ENCODE measurements at places on chromosomes 2 and 18. TPM values are rescaled to one million over a fixed set of nuclear protein-coding genes. Genes with fewer than 3 reads are reported as not detected.

EVX2 gene
- total RNA-seq: not detected

CIB4 gene
- not detected for total RNA-seq

INHA gene
- total RNA-seq: 0.25 TPM

BCL2 gene
- 1.6 TPM for total RNA-seq

NAT8 gene
- total RNA-seq: not detected

GAL3ST2 gene
- not detected for total RNA-seq

HK2 gene
- total RNA-seq: 47.7 TPM

LIPG gene
- total RNA-seq: 0.40 TPM

ZSCAN30 gene
- total RNA-seq: 22.1 TPM

TACR1 gene
- not detected for total RNA-seq

TTC32 gene
- 4.8 TPM for total RNA-seq

AQP12B gene
- not detected for total RNA-seq

MGAT5 gene
- total RNA-seq: 28.5 TPM

PDE6D gene
- total RNA-seq: 16.4 TPM

ACSL3 gene
- 151 TPM for total RNA-seq

RNF144A gene
- total RNA-seq: 1.5 TPM

ZNF519 gene
- 3.7 TPM for total RNA-seq

CCDC142 gene
- total RNA-seq: 15.9 TPM

PROKR1 gene
- total RNA-seq: under 0.01 TPM

IL18R1 gene
- total RNA-seq: 0.75 TPM

DOK6 gene
- total RNA-seq: 3.0 TPM

SERPINB2 gene
- total RNA-seq: 2.4 TPM

INPP5D gene
- 0.56 TPM for total RNA-seq

RAB6D gene
- total RNA-seq: not detected

DPP4 gene
- 110 TPM for total RNA-seq

DNAJC5G gene
- not detected for total RNA-seq

PAX3 gene
- total RNA-seq: not detected

IL1F10 gene
- not detected for total RNA-seq

ABCG8 gene
- not detected for total RNA-seq

KCNS3 gene
- 0.66 TPM for total RNA-seq

SPP2 gene
- not detected for total RNA-seq

TMEM198 gene
- 1.3 TPM for total RNA-seq

MGAT4A gene
- 1.6 TPM for total RNA-seq

NGEF gene
- total RNA-seq: 14.9 TPM

ERICH2 gene
- total RNA-seq: not detected

SUCLG1 gene
- total RNA-seq: 41.0 TPM

KCNJ3 gene
- total RNA-seq: not detected

ELMOD3 gene
- 14.8 TPM for total RNA-seq

CRYBA2 gene
- total RNA-seq: not detected

SEMA4F gene
- total RNA-seq: 7.5 TPM

PELI1 gene
- 13.2 TPM for total RNA-seq

TTC27 gene
- total RNA-seq: 24.0 TPM

IL1RN gene
- total RNA-seq: not detected

FBXO41 gene
- 0.40 TPM for total RNA-seq

ITGB6 gene
- 0.06 TPM for total RNA-seq

GPBAR1 gene
- total RNA-seq: not detected

FEV gene
- not detected for total RNA-seq

TCF4 gene
- total RNA-seq: 122 TPM

TXNDC2 gene
- not detected for total RNA-seq

CENPA gene
- 4.2 TPM for total RNA-seq

ADD2 gene
- 0.06 TPM for total RNA-seq

GATA6 gene
- 29.3 TPM for total RNA-seq

NEU2 gene
- total RNA-seq: not detected

DYNAP gene
- total RNA-seq: not detected

PDCD1 gene
- not detected for total RNA-seq

HOXD13 gene
- total RNA-seq: not detected
